ENCODE measurements at places on chromosomes 5 and 9.

- no peak for DNase-seq
Observed at GRCh38 chr9:136686534-136686793, 793 bp downstream of the AGPAT2 start.

DNA sequence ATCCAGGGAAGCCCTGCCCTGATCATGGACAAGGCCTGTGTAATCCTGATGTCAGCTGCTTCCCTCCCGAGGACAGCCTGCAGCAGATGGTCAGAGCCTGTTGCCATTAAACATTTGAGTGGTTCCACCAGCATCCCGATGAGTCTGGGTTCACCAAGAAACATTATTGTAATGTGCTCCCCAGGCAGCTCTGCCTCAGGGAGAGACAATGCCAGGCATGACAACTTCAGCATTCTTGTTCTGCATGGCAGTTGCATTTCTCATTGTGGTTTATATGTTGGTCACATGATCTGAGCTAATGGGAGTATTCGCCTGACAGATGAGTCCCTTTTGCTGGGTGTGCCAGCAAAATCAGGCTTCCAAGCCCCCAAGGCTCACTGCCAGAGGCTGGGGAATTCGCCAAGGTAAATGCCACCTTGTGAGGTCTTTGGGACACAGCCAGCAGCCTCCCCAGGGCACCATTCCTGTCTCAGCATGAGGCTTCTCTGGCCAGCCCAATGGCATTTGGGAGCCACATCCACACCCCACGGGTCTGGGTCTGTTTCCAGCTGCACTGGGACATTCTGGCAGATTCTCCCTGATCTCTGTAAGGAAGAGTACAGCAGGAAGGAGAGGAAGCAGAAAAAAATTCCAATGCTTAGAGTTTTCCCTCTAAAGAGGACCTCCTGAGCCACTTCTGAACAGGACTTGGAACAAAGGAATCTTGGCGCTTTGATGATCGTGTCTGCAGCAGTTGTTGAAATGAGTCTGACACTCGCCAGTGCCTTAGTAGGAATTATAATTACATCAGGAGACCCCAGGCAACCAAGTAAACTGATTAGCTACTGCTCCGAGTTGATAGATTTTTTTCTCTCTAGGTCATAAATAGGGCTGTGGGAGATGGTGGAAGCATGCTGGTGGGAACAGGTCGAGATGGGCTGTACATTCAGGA is 18.7 kb downstream of the KCNIP1 start:
- no peak for DNase-seq

DNA sequence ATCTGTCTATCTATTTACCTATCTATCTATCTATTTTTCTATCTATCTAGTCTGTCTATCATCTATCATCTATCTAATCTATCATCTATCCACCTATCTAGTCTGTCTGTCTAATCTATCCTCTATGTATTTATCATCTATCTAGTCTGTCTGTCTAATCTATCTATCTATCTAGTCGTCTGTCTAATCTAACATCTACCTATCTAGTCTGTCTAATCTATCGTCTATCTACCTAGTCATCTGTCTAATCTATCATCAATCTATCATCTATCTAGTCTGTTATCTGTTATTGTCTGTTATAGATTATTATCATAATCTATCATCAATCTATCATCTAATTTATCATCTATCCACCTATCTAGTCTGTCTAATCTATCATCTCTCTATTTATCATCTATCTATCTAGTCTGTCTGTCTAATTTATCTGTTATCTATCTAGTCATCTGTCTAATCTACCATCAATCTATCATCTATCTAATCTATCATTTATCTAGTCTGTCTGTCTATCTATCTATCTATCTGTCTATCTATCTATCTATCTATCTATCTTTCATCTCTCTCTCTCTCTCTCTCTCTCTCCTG is 80.2 kb upstream of the ZNF618 start:
- no peak for DNase-seq

DNA sequence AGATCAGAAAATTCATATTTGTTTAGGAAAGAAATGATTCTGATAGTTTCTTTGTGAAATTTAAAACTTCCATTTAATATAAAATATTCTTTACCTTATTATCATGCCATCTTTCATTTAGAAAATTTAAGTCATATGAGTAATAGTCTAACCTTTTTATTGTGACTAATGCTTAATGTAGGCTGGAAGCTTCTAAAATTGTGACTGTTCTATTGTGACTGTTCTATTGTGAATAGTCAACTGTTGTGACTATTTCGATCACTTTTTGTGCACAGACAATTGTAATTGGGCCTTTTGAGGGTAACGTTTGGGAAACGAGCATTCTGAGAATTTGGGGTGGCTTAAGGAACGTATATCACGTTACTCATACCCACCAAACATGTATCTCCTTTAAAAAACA is 100.0 kb downstream of the PARP8 start:
- DNase-seq = no peak

DNA sequence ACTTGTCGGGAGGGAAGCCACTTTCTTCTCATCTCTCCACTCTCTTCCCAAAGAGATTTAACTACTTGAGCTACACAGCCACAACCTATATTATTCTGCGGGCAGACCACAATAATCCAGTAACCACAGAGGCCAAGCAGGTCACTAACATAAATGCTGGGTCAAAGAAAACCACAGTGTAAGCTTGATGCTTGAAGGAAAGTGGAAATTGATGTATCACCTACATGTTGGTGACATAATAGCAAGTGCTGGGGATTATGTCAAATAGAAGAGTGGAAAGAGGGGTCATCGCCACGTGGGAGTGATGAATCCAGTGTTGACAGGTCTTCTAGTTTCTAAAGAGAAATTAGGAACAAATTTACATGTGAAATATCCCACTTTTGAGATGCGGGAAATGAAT is 40.9 kb downstream of the RFK start:
- peak; percentile 57 for DNase-seq

DNA sequence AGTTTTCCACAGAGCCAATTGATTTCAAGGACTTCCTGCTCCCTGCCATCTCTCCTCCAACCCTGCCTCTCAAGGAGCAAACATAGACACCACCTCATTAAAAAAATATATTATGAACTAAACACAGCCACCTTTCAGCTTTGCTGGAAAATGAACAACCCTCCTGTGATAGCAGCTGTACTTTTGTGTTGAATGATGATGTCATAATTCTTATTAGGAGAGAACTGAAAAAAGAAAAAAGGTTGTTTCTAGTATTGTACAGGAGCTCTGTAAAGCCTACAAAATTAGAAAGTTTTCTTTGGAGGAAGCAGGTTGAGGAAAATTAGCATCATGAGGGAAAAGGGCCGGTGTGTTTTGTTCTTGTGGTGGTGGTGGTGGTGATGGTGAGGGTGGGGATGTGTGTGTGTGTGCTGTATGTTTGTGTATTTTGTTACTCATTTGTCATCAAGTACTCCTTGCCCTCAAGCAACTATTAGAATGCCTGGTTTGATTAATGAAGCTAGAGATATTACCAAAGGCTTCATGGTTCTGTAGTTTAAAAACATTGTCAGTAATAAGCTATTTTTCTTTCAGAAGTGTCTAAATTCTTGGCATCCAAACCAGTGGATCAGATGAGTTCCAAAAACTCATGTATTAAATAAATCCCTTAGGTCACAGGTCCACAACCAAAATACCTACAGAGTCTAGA is 405.9 kb downstream of the TLE4 start:
- DNase-seq = no peak

DNA sequence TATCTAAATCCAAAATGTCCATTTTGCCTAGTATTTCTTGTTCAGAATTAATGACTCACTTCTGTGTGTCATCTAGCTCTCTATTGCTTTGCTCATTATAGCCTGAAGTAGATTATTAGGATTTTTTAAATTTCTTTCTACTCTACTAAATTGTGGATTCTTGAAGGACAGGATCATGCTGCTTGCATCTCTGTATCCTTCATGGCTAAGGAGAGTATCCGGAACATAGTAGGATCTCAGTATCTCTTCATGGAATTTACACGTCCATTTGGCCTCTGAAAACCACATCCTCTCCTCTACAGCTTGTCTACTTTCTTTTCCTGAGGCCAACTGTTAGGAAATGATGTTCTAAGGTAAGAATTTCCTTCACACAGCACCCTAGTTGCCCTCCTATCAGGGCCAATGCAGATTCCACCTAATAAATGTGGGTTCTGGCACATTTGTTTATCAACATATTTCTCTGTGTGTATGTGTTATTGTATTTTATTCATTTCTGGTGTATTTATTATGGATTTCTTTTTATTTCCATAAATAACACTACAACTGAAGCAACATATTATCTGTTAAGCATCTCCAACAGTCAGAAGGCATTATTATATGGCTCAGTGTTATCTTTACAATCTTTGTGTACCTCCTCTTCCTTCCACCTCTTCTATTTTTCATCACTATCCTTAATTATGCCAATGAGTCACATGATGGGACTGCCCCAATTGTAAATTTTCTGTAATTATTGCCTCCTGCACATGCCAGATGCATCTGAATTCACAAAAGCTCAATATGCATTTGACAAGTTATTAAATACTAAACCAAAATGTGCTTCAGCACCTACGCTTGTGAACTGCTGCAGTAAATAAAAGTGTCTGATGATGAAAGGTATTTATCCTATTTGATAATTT is 557.8 kb upstream of the TLE4 start:
- no peak for DNase-seq

GRCh38 chr5:150642991-150643710 is 2.7 kb downstream of the SYNPO start:
- DNase-seq = no peak

DNA sequence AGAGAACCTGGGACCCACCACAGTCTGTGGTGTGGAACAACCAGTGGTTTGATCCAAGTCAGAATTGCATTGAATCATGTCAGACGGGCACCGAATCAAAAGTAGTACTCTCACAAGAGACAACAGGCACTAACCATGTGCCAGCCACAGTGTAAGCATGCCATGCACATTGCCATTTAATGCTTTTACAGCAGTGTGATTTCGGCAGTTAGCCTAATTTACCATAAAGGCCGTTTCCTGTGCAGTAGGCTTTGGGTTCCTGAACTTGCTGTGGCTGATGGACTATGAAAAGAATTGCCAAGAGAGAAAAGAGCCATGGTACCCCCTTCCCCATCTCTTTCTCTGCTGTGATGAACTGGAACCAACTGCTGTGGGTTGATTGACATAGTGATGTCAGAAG is 540.6 kb downstream of the EBF1 start:
- no peak for DNase-seq

DNA sequence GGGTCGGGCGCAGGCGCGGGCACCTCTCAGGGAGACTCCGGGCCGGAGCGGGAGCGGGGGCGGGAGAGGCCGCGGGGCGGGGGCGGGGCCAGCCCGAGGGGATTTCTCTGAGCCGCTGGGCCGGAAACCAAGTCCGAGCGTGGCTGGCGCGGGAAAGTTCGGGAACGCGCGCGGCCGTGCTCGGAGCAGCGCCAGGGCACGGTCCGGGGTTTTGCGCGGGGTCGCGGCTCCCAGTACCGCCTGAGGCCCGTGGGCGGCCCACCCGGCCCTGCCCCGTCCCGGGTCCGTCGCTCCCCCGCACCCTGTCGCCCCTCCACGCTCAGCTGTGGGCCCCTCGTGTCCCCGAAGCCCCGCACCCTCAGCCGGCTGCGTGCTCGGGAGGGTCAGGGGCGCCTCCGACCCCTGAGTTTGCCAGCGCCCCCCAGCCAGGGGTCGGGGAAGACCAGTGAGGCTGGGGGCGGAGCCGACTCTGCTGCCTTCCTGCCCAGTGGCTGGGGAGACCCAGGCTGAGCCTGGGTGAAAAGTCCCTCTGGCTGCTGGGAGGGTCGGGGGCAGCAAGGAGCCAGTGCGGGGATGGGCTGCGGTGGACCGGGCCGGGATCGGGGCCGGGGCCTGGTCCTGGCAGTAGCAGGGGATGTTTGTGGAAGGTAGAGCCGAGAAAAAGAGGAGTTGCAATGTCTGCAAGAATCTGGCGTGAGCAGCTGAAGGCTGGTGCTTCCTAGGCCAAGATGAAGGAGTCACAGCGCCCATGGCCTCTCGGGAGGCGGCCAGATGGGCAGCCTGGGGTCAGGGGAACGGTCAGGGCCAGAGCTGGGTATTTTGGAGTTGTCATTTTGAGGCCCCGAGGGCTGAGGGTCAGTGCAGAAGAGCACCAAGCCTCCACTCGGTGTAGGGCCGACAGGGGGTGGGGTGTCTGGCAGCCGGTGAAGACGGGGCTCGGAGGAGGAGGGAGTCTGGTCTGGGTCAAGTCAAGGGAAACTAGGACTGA is 588 bp downstream of the TRAF2 start:
- peak; percentile 24 for DNase-seq

GRCh38 chr5:132254321-132254977 is 3.0 kb upstream of the PDLIM4 start:
- no peak for DNase-seq

DNA sequence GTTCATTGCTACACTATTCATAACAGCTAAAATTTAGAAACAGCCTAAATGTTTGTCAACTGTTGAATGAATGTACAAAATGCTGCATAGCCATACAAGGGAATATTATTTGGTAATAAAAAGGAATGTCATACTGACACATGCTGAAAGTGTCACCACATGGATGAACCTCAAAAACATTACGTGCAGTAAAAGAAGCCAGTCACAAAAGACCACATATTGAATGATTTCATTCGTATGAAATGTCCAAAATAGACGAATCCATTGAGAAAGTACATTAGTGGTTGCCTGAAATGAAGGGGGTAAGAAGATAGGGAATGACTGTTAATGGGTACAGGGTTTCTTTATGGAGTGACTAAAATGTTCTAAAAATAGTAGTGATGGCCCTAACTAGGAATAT is 11.6 kb upstream of the ECM2 start:
- DNase-seq = no peak

- no peak for DNase-seq
Observed at GRCh38 chr5:7629561-7629960, 221.4 kb downstream of the CFAP90 start.

GRCh38 chr9:89433826-89434225 is 64.1 kb downstream of the SEMA4D start:
- no peak for DNase-seq

DNA sequence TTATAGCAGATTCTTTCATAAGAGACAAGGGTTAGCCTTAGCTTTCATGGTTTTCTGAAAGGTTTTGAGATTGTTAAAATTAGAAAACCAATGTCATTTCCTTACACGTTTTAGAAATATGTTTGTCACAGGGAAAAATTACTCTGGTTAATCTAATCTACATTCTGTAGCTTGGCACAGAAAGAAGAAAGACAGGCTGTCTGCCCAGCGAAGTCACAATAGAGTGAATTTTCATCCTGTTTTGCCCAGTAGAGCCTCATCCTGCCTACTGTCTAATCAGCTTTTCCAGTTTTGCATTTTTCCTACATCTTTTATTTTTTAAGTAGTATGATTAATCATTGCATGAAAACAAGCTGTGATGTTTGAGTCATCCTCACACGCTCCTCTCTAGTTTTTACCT is 688.8 kb downstream of the MTRR start:
- no peak for DNase-seq

DNA sequence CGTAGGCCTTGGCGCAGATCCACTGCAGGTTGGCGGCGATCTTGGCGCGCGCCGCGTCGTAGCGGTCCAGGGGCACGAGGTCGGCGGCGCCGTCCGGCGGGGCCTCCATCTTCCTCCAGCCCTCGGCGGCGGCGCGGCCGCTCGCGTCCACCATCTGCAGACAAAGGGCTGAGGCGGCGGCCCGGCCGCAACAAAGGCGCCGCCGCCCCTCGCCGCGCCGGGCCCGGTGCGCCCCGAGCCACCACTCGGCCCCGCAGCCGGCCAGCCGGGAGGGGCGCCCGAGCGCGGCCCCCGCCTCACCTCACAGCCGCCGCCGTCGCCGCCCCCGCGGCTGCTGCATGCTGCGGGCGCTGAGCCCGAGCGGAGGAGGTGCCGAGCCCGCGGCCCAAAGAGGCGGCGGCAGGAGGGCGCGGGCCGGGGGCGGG is 328 bp downstream of the CAMSAP1 start:
- DNase-seq = no peak
